ENCODE measurements at places on chromosomes 16 and 17. TPM values are rescaled to one million over a fixed set of nuclear protein-coding genes. Genes with fewer than 3 reads are reported as not detected.

The CDH13 gene
- total RNA-seq: not detected

The ASGR1 gene
- total RNA-seq: 0.42 TPM

The AATK gene
- 0.69 TPM for total RNA-seq

The YBX2 gene
- total RNA-seq: 0.45 TPM

The ALOX12 gene
- not detected for total RNA-seq

The KRTAP4-6 gene
- total RNA-seq: not detected

The TPSG1 gene
- not detected for total RNA-seq

The NAE1 gene
- total RNA-seq: 66.3 TPM

The ABCC12 gene
- total RNA-seq: 0.05 TPM

The KRTAP9-2 gene
- not detected for total RNA-seq

The PRCD gene
- total RNA-seq: not detected

The PDILT gene
- total RNA-seq: not detected

The SDK2 gene
- 1.1 TPM for total RNA-seq

The SLC16A5 gene
- 18.7 TPM for total RNA-seq

The GPRC5C gene
- 48.8 TPM for total RNA-seq

The TRAF7 gene
- total RNA-seq: 62.9 TPM

The C1QTNF8 gene
- 0.05 TPM for total RNA-seq

The TMEM238L gene
- not detected for total RNA-seq

The ABAT gene
- 0.29 TPM for total RNA-seq

The DRC7 gene
- not detected for total RNA-seq

The CD2BP2 gene
- total RNA-seq: 68.7 TPM

The CCL8 gene
- total RNA-seq: not detected

The ADAM11 gene
- total RNA-seq: 2.2 TPM

The MAP2K4 gene
- 31.4 TPM for total RNA-seq

The KRT25 gene
- not detected for total RNA-seq

The OR4D1 gene
- 0.02 TPM for total RNA-seq

The CD19 gene
- total RNA-seq: not detected

The CMTM2 gene
- total RNA-seq: not detected

The TSPAN10 gene
- total RNA-seq: 4.0 TPM

The PTGES3L gene
- total RNA-seq: 0.77 TPM

The HBA2 gene
- total RNA-seq: 0.38 TPM

The CLEC18B gene
- 0.46 TPM for total RNA-seq

The METTL2A gene
- total RNA-seq: 28.0 TPM

The ZNF263 gene
- total RNA-seq: 40.1 TPM

The KRTAP4-16 gene
- total RNA-seq: not detected

The EVI2A gene
- not detected for total RNA-seq

The SYNGR3 gene
- total RNA-seq: 7.4 TPM

The RNF166 gene
- 13.5 TPM for total RNA-seq

The CCDC40 gene
- 7.0 TPM for total RNA-seq

The NXN gene
- 20.0 TPM for total RNA-seq

The MMP25 gene
- total RNA-seq: 1.4 TPM

The UNC13D gene
- total RNA-seq: 6.9 TPM

The ALOX15B gene
- total RNA-seq: 0.46 TPM

The NPIPB8 gene
- total RNA-seq: 0.39 TPM

The CDH1 gene
- total RNA-seq: 5.7 TPM

The CCL7 gene
- total RNA-seq: 0.27 TPM

The PERCC1 gene
- not detected for total RNA-seq

The FADS6 gene
- total RNA-seq: 0.03 TPM

The MFSD6L gene
- not detected for total RNA-seq

The LRRC37A gene
- total RNA-seq: 1.6 TPM

The NUDT21 gene
- 134 TPM for total RNA-seq

The CCL16 gene
- total RNA-seq: not detected

All from A549 treated with dexamethasone at 1 μM for 4 hours (cell line).